ENCODE measurements at places on chromosomes 2 and 18.

DNA sequence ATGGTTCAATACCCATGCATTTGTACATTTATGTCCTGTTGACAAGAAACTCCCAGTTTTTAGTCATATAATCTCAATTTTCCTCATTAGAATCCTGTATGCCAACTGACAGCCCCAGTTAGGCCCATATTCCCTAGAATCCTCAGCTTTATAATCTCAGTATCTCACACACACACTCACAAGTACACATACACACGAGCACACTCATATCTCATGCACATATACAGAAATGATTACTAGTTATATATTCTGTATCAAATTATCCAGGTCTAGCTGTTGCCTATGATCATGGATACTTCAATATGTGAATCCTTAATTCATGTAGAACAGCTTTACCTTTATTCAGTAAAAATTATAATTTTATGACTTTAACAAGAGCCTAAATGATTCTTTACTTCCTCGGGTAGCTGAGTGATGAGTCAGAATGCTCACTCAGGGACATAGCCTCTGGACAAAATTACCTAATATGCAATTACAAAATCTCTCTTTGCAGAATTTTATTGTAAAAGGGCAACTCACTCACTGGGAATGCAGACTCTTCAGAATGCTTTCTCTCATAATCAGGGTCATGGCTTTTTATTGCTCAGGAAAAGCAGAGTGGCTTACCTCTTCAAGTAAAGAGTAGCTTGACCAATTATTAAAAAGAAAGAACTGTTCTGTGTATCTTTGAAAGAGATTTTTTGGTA lies 193.6 kb upstream of the PIK3C3 start:
- DNase-seq, result no peak

- DNase-seq, result no peak
Measured at GRCh38 chr18:62877411-62878221, 162.3 kb downstream of the PHLPP1 start.

DNA sequence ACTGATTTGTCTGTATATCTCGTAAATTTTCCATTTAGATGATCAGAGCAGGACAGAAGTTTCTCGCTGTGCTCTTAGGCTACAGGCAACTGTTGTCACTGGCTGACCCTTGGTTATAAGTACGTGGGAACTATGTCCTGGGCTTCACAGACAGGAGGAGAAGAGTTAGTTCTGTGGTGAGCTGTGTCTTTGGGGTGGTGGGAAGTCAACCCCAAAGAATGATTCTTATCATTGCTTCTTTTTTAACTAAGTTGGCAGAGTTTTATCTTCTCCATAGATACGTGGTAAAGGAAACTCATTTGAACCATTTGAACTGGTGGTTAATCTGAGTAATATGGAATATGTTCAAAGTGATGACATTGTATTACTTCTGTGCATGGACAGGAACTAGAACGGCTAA lies 230.6 kb upstream of the EPAS1 start:
- no peak for DNase-seq

GRCh38 chr2:212227755-212228154 lies 310.8 kb downstream of the ERBB4 start:
- no peak for DNase-seq

DNA sequence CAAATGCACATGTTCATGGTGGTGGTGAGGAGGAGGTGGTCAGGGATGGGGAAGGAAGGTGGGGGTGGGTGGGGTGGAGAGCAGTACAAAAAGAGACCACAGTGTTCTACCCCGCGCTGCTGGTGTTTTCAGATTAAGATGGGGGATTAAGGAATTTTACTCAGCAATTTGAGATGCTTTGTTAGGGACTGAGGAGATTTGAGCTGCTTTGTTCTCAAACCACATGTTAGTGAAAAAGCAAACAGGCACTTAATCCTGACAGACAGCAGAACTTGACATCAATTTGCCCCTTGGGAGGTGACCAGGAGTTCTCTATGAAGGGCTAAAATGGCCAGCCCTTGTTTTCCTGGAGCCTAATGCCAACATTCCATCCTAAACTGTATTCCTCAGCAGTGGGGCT lies 244.5 kb downstream of the MEIS1 start:
- DNase-seq, result no peak

DNA sequence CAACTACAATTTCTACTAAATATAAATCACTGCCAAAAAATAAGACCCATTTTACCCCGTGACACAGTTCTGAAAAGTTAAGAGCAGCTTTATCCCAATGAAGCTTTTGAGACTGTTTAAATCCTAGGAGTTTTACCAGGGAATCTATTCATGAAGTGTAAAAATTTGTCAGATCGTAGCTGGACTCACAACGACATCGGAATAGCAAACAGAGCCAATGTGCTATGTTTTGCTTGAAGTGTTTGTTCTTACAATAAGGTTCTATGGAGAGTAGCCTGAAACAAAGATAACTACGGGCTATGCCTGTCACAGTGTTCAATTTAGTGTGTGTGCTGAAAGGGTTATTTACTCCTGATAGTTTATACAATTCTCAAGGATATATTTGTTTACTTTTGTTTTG lies 78.5 kb upstream of the L3MBTL4 start:
- no peak for DNase-seq

GRCh38 chr2:160453111-160453820 lies 40.3 kb downstream of the RBMS1 start:
- no peak for DNase-seq

DNA sequence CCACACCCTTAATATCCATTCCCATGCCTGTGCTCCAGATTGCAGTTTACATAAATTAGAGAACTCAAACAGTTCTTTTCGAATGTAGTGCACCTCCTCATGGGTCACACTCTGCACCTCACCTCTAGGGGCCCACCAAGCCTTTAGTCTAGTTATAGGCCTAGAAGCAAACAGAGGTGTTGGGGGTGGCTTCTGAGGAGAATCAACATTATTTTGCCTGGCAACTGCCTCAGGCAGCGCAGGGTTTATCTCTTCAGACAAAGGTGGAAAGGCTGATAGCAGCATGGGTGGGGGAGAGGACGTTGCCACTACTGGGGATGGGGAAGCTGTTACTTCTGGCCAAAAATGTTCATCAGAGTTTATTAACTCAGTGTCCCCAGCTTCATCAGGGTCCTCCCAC lies 5.0 kb upstream of the GYPC start:
- no peak for DNase-seq

GRCh38 chr2:225334514-225334913 lies 65.0 kb upstream of the NYAP2 start:
- no peak for DNase-seq

DNA sequence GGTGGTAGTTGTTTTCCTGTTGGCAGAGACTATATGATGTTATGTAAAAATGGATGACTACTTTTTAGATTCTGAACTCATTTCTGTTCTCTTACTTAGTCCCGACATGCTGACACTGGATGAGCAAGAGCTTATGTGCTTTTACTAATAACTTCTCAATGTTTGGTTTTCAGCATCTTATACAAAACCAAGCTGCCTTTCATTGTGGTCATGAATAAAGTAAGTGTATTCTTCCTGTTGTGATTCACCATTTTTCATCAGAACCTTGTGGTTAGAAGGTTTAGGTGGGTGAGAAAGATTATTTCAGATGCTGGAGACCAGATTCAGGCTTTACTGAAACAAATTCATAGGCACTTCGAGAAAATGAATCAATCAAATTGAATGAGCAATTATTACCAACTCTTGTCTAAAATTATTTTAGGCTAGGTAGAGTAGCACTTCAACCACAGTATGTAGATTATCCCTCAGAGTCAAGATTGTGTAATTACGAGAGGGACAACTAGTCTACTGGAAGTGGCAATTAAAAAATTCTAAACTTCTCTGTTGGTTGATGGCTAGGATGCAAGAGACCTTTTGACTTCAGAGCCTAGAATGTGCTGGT lies 9.3 kb downstream of the GPN1 start:
- DNase-seq, result no peak

DNA sequence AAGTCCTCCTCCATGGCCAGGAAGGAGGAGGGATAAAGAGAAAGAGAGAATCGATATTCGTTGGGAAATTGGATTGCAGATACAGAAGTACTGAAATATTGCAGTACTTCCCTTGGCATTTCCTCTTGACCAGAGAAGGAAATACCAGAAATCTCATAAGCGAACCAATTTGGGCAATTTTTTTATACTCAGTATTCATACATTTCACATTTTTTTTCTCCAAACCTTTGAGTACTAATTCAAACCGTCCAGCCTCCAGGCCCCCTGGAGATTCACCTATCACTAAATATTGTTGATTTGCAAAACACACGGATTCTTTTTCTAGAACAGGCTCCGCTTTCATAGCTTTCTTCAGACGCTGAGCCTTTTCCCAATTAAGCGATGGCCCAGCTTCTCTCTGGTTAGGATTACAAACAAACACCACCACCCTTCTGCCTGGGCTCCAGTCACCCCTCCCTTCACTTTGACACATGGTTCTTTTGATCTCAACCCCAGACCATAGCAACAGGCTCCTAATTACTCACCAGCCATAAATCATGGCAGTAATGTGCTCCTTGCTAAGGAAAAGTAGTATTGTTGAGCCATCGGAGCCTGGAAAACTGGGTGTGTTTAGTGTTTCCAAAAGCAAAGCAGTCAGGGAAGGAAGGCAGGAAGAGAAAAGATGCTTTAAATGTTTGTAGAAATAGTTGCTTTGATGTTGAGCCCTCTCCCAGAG lies 138.4 kb upstream of the CCDC68 start:
- no peak for DNase-seq

DNA sequence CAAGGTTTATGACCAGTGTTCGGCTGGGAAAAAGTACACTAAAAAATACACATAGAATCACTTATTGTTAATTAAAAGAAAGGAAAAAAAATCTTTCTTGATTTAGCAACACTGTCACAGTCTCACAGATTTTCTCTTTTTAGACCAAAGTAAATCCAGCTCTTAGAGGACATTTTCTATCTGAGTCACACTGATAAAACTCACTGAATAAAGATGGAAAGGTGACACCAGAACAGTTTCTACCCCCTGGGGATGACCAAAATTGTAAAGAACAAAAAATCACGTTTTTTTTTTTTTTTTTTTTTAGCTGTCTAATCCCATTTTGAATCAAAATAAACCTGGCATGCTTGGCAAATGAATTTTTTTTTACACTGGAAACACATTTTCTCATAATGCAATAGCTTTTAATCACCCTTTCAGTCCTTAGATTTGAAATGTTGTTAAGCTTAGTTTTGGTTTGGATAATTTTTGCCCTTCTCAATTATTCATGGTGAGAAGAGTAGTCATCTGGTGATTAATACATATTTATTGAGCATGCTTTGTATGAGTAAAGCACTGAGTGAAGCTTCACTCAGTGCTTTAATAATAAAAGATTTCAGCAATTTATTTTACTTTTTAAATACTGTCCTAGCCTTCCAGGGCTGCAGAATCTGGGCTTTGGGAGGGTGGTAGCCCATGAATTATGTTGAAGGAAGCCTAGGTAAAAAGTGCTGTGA lies 886.3 kb downstream of the SLC4A3 start:
- DNase-seq, result no peak

DNA sequence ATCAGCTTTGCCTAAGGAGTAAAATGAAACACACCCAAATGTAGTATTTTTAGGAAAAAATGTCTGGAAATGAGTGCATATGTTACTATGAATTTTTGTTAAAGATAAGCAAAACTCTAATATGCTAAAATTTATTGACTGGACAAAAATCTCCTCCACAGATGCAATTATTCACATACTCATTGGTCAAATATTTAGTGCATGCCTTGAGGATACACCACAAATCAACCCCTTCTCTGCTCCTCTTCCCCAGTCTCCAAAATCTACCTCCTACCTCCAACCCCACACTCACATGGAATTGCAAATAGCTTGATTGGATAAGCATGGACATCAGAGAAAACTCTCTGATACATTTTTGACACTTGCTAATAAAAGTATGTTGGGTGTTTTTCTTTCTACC lies 95.6 kb upstream of the CDC42EP3 start:
- no peak for DNase-seq

All from NCI-H526 (cell line).